ENCODE measurements at places on chromosomes 2 and 18. TPM values are rescaled to one million over a fixed set of nuclear protein-coding genes. Genes with fewer than 3 reads are reported as not detected.

The TSPYL6 gene
- polyA plus RNA-seq, result not detected

The RAB17 gene
- polyA plus RNA-seq, result not detected

The IL18R1 gene
- not detected for polyA plus RNA-seq

The NOSTRIN gene
- polyA plus RNA-seq, result 7.5 TPM

The TMEM178A gene
- polyA plus RNA-seq, result 21.4 TPM
